BJ (cell line): ENCODE measurements at places on chromosomes 7 and 10.

DNA sequence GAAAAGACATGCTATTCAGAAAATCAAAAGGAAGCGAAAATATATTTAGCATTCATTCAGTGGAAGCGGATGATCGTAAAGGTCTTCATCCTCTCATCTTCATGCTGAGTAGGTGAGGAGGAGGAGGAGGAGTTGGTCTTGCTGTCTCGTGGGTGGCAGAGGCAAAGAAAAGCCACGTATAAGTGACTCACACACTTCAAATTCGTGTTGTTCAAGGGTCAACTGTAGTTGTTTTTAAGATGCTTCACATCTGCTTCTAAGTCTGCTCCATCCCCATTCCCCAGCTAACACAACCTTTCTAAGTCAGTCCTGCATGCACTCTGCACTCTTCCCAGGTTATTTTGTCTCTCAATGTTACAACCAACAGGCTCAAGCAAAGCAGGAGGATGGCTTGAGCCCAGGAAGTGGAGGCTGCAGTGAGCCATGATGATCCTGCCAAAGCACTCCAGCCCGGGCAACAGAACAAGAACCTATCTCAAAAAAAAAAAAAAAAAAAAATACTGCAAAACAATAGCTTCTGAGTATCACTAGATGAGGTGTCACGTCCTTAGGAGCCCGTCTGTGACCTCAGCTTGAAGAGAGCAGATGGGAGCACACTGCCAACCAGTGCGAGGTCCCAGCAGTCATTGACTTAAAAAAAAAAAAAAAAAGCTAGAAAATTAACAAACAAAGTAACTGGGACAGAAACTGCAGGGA, 70.5 kb downstream of the SFMBT2 start:
- DNase-seq, result no peak

GRCh38 chr10:4648999-4649398, 177.0 kb upstream of the AKR1E2 start:
- no peak for DNase-seq

- peak; percentile 68 for DNase-seq
Observed at GRCh38 chr10:113329121-113329596, 223.7 kb upstream of the HABP2 start.

GRCh38 chr7:25429731-25430130, 201.4 kb upstream of the NPVF start:
- no peak for DNase-seq

DNA sequence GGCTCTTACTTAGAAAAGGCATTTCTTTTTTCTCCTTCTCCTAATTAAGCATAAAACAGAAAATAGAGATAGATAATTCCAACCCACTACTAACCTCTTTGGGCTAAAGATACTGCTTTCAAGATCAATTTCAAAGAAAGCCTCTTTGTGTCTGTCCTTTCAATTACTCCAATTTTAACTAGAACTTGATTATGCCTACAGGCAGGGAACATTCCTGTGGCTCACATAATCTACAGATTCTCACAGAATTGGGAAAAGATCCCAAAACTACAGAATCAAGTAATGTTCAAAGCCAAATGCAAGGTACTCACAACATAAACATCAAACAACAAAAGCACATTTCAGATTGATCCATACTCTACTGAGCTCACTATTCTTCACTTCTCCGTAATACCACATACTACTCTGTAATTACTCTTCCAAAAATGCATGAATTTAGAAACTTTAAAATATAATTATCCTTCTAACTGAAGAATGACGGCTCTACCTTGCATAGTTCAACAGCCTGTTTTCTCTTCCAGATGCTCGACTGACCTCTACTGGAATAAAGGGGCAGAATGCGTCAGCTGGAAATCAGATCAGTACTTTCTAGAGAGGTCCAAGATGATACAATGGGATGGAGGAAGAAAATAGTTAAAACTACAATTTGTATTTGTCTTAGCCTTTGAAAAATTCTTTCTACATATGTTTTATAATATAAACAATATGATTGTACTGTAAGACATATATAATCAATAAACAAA, 3.9 kb downstream of the MTERF1 start:
- no peak for DNase-seq

DNA sequence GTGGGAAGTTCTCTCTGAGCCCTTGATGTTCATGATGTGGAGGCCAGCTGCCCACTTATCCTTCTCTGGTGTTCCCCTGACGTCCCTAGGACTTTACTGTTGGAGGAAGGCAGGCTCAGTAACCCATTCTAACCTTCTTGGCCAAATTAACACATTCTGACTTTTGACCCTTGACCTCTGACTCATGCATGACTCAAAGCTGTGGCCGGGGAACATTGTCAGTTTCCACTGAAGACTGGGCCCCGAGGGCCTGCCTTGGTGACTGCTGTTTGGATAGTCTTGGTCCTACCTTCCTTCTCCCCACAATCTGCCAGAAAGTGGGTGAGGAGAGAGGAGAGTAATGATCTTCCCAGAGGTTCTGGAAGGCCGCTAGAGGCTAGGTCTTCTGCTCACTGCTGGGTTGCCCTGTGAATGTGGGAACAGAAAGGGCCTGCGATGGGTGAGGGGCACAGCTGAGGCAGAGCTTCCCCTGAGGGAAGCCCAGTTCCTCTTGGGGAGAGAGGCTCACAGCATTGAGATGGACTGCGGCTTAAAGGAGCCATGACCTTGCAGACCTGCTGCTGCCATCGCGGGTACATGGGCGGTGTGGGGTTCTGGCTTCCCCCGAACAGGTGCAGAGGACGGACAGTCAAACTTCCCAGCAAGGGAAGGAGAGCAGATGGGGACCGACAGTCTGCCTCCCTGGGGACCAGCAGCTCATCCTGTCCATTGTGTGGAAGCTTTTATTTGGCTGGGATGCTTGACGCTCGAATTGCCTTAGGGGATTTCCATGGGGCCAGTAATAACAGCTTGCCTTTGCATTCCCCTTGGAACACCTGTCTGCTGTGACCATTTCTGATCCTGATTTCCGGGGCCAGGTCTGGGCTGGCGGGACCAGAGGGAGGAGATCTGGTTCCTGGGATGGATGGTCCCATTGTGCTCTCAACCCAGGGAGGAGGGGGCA, 43.8 kb downstream of the ADAMTS14 start:
- DNase-seq, result no peak

DNA sequence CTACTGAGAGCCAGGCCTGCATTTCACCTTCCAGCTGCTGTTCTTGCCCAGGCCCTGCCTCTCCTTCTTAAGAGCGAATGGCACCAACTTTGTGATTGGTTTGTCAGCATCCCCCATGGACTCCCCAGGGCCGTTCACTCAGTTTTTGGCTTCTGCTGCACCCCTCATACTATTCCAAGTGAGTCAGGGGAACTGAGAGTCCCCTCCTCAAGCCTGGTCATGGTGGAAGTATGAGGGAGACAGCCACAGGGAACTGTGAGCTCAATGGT, 62.4 kb upstream of the ANTXRL start:
- no peak for DNase-seq

- DNase-seq, result no peak
Observed at GRCh38 chr10:590721-591120, 98.7 kb downstream of the DIP2C start.

- DNase-seq, result no peak
Observed at GRCh38 chr10:117004227-117005025, 561 bp downstream of the SHTN1 start.

GRCh38 chr10:103445767-103446567, 6.2 kb downstream of the CALHM2 start:
- DNase-seq, result no peak

DNA sequence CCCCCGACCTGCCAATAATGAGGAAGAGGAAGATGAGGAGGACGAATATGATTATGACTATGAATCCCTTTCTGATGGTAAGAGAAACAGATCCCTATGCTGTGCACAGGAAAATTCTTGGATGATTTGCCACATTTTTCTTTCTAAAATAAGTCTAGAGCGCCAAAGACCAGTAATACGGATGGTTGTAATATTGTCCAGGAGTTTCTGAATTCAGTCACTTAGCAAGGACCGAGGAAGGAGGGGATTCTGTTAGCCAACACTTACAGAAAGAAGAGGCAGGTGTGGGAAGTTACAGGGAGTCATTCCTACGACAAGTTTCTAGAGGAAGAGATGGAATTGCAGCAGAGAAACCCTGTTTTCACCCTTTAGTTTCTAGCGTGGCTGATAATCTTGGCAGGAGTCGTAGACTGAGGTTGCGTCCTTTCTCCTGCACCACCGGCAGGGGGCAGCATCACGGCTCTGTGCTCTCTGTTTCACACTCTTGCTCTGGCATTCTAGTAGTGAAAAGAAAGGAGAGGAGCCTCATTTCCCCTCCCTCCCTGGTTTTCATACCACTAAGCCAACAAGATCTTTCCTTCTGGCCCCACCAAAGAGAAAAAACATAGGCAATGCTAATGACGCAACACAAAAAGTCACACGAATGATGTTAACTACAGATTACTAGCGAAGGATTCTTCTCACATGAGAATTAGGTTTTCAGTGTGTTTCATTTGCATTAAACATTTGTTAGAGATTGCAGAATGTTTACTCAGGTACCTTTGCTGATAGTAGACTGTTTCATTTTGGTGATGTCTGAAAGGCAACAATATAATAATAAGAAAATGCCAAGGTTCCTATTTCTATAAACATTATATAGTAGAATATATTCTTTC, 82.7 kb downstream of the NOC3L start:
- DNase-seq, result no peak

GRCh38 chr7:57181281-57181680, 49.0 kb upstream of the ZNF479 start:
- no peak for DNase-seq

DNA sequence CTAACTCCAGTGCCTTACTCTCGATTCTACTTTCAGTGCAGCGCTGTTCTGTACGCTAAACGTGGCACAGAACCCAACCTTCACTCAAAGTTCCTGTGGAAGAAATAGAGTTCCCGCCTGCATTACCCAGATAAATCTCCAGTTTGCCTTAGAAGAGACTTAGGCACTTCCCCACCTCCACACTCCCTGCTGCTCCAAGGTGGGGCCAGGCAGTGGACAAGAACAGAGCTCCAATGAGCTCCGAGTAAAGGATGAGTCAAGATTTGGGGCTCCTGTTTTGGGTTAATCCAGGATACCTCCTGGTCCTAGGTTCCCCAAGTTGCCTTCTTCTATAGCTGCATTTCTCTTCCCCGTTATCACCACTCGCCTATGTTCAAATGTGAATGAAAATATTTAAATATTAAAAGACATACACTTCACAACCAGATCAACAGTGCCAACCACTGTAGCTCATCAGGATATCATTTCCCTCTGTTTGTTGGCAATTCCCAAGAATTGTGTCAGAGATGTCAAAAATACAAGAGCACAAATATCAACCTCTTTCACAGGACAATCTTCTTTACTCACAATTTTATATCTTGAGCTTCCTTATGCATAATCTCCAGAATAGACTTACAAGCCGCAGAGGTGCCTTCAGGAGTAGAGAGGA, 48.0 kb downstream of the MALSU1 start:
- DNase-seq, result no peak

DNA sequence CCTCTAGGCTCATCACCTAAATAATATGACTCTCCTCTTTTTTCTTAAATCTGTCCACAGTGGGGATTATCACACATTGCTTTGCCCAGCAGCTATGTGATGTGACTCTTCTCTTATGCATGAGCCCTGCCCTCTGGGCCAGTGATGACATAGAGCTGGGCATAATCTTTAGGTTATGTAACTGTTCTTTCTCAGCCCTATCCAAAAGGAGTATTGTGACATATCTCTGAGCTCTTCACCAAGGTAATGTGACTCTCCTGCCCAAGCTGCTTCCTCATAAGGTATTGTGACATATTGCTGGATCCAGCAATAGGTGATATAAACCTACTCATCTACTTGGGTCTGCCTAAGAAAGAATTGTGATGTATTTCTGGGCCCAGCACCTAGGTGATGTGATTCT, 37.7 kb upstream of the ZNF107 start:
- DNase-seq, result no peak

DNA sequence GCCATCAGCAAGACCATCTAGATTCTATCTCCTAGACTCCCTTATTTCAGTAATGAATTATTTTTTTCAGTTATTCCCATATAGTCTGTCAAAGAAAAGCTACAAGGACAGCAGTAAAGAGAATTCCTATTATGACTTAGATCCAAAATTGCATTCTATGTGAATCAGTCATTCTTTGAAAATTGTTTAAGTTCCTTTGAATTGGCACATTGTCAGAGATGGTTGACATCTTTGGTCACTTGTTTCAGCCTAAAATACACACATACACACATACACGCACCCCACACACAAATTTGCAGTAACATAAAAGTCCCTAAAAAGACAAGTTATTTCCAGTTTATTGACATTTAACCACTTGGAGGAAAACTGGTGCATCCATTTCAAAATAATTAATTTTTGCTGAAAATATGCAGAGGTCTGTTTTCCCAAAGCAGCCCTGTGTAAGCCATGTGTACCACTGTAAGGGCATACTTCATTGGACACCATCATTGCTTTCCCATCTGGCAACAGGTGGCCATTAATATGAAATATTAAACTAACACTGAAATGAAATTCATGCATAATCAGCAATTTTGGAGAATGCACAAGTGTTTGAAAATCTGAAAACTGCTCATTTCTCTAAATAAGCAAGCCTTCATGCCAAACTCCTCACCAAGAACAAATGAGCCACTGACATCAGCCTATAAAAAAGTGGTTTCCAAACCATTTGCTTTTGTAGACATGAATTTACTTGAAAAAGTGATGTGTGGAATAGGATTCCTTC, 121.7 kb upstream of the COL1A2 start:
- no peak for DNase-seq

DNA sequence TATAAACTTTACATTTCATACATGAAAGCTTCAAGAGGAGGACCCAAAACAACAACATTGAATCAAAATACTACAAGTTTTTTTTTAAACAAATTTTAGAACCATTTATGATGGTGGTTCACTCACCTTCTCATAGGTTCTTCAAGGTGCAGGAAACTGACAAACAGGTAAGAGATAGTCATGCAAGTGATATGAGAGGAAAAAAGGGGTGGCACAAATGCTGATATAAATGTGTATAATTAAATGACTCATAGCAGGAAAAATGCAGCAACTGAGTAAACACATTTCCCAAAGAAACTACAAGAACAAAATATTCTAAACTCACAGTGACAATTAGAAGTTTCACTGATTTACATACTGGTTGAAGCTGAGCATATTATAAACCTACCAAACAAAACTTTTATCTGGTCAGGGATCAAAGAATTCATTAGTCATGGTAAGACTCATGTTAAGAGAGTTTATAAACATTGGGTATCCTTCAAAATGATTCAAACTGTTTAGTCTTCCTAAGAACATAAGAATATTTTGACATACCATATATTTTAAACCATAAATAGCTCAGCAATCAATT, 14.1 kb downstream of the ZWINT start:
- DNase-seq, result peak; percentile 9

GRCh38 chr7:110187877-110188554, 902.9 kb upstream of the LRRN3 start:
- no peak for DNase-seq

GRCh38 chr7:119665796-119666195, 607.2 kb upstream of the KCND2 start:
- no peak for DNase-seq

DNA sequence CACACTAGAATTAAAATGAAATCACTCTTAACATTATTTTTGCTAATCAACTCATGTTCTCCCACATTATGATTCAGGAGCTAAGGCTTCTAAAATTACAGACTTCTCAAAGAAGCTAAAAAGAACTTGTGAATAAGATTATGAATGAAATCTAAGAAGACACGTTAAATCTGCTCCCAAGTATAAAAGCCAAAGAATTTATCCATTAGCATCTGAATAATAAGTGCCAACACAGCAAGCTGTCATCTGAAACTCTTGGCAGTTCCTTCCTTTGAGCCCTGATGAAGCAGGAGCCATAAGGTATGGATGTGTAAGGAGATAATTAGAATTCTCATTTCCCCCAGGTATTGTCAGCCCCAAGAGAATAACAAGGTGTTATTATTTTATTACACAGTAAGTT, 50.3 kb downstream of the TPK1 start:
- no peak for DNase-seq

GRCh38 chr10:24485304-24485703, 238.4 kb downstream of the ARHGAP21 start:
- DNase-seq, result no peak
